WERI-Rb-1 (cell line): ENCODE measurements at places on chromosomes 2 and 18.
A peak's percentile ranks its signal among the peaks of the same experiment; 100 is the strongest.

DNA sequence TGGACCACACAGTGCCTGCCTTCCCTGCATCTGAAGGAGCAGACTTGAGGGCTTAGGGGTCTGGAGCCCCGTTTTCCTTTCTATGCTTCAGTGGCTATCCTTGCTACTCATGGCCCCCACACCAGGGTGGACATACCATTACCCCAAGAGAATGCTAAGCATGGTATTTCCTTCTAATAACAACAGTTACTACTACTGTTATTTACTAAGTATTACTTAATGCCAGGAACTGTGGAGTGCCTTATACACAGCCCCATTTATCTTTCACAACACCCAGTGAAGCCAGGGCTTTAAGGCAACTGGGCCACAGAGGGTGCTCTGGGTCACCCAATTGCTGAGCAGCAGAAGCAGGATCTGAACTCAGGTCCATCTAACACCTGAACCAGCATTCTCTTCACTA is 5.8 kb upstream of the PAX8 start:
- DNase-seq: no peak

GRCh38 chr2:120771111-120771780 is 35.6 kb downstream of the GLI2 start:
- no peak for DNase-seq

GRCh38 chr2:85644909-85645308 is 23.1 kb downstream of the SFTPB start:
- DNase-seq: no peak

DNA sequence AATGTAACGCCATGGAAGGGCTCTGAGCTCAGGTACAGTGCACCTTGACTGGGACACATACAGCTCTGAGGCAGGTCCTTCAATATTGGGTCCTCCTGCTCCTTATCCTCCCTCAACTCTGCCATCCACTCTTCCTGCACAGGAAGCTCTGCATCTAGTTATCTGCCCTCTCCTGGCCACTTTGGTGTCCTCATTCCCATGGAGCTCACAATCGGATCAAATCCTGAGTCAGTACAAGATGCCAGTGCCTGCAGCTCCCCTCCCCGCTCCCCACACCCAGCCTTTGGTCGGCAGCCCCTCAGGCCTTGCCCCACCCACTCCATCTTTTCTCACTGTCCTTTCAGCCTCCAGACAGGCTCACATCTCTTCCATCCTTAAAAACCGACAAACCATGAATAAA is 58.0 kb downstream of the LRRFIP1 start:
- DNase-seq: peak; percentile 47

GRCh38 chr2:196279541-196279940 is 108.2 kb upstream of the STK17B start:
- no peak for DNase-seq

DNA sequence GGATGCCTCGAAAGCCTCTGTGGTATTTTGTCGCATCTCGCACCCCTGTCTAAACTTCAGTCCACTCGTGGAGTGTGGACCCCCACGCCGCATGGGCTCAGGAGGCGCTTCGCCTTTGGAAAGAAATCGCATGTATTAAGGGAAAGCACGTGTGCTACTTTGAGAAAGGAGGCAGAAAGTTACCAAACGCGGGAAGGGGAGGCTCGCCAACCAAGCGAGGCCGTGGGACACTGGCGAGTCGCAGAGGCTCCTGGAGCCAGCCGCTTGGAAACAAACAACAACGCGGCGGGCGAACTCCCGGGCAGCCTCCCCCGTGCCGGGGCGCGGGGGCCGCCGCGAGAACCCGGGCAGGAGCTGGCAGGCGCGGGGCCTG is 455 bp upstream of the AGAP1 start:
- DNase-seq: peak; percentile 30

GRCh38 chr18:48222118-48222517 is 187.1 kb downstream of the ZBTB7C start:
- no peak for DNase-seq

DNA sequence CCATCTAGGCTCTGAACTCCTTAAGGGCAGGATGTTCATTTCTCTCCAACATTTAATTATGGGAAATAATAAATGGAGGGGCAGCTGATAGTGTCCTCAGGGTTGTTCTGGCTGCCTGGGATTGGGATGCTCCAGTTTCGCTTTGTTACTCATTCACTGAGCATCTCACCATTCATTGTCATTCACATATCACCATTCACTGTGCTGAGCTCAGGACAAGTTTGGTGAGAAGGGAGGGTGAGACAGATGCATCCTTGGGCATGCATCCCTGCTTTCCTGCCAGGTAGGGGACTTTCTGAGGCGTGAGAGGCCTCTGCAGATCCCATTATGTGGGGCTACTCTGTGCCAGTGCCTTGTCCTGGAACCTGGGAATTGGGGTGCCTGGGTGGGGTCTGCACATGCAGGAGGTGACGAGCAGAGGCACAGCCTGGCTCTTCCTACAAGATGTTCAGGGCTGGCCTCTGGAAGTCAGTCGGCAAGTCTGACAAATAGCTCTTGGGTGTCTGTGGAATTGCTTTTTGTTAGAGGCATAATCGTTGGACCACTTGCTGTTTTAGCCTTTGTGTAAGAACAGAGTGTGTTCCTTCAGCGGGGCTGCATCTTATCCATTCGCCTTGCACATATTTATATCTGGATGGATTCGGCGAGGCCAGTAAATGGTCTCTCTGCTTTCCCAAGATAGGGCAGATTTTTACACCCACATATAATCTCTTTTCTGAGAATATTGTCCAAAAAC is 323.2 kb upstream of the THSD7B start:
- DNase-seq: no peak

DNA sequence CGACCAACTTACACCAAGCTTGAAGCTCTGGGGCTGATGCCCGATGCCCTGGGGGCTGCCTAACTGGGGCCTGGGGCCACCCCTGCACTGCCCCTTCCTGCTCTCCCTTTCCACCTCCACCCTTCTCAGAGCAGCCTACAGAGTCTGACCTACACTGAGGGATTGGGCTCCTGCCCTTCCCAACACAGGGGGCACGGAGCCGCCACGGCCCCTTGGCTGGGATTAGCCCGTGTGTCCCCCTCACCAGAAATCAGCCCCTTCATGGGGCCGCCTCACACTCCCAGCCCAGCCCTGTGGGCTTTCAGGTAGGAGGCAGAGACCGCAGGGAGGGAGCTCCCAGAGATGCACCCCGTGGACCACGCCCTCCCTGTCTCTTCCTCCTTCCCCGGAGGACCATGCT is 198.0 kb downstream of the EIPR1 start:
- DNase-seq: no peak

GRCh38 chr2:10079870-10080535 is at the start of gene CYS1:
TSS of gene CYS1 (minus strand) at chr2:10080411. CDS start at chr2:10080223, 188 bp downstream.
- DNase-seq: peak; percentile 69

GRCh38 chr2:202037086-202037485 is 3.4 kb downstream of the FZD7 start:
- DNase-seq: no peak

- DNase-seq: no peak
Measured at GRCh38 chr2:105437708-105438103, 38.9 kb upstream of the FHL2 start.

- no peak for DNase-seq
Measured at GRCh38 chr18:2537296-2537695, 34.0 kb downstream of the METTL4 start.

GRCh38 chr2:180730976-180731375 is 249.4 kb upstream of the UBE2E3 start:
- DNase-seq: no peak

DNA sequence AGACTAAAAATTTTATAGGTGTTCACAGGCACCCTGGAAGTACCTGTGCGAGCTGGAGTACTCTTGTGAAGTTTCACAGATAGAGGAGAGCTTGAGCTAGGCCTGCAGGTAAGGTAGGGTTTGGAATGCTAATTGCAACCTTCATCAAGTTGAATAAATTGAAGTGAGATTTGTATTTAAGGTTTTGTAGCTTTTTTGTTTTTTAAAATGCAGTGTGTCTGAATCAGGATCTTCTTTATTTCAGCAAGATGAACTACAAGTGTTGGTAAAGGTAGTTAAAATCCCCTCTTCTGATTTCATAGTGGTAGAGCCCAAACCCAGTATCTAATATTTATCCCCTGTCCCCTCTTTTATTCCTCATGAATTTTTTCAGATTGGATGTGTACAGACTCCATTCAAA is 45.5 kb downstream of the MGAT5 start:
- no peak for DNase-seq

- no peak for DNase-seq
Measured at GRCh38 chr2:71891155-71891554, 256.5 kb downstream of the CYP26B1 start.

- DNase-seq: no peak
Measured at GRCh38 chr2:105674401-105674800, 70.3 kb upstream of the NCK2 start.

- no peak for DNase-seq
Measured at GRCh38 chr2:234298918-234299317, 198.0 kb downstream of the ARL4C start.

DNA sequence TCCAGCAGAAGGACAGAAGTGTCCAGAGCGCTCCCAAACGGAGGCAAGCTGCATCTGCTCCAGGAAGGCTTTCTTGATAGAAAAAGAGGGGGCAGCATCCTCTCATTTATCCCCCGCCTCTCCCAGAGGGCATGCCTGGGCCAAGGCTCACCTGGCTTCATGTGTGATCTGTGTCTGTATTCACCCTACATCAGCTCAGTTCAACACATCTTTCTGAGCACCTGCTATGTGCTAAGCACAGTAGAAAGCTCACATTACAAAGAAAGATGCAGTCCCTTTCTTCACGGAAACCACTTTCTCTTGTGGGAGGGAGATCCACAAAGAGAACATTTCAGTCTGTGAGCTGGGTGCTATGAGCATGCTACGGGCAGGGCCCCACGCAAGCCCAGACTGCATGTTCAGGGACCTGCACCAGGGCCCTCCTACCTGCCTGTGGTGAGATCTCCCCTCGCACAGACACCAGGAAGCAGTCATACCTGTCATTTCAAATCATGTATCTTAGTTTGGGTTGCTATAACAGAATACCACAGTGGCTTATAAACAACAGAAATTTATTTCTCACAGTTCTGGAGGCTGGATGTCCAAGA is 90.7 kb downstream of the PDCL3 start:
- DNase-seq: no peak

- no peak for DNase-seq
Measured at GRCh38 chr2:6653281-6653750, 212.4 kb downstream of the CMPK2 start.
